ENCODE measurements at places on chromosomes 11 and 22.

DNA sequence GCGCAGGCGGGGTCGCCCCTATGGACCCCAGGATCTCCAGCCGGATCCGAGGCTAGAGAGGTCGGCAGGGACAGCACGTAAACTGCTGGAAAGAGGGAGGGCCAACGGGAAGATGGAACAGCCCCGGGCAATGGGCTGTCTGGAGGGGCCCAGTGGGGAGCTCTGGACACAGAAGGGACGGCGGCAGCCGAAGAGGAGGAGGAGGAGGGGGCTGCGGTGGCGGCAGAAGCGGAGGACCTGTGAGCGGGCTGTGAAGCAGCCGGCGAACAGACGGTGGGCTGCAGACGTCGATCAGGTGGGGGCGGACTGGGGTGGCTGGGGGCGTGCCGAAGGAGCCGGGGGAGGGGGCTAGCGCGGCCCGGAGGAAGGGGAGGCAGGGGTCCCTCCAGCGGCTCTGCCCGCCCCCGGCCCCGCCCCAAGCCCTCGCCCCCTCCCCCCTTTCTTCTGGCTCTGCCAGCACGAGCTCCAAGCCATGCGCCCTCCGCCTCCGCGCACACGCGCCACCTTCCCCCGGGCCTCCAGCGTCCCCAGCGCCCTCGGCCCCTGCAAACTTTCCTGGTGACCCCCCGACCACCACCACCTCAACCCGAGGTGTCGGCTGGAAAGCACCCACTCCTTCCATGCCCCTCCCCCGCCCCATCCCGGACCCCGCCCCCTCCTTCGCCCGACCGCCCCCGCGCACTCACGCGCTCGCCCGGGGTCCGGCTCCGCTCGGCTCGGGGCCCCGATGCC lies 432 bp downstream of the TNKS1BP1 start:
- DNase-seq = no peak

DNA sequence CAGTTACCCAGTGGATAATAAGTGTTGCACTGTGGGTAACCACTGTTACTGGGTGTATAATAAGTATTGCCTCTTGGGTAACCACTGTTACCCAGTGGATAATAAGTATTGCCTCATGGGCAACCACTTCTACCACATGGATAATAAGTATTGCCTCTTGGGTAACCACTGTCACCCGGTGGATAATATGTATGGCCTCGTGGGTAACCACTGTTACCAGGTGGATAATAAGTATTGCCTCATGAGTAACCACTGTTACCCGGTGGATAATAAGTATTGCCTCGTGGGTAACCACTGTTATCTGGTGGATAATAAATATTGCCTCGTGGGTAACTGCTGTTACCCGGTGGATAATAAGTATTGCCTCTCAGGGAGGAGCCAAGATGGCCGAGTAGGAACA lies 29.7 kb upstream of the NXPE4 start:
- DNase-seq = no peak

DNA sequence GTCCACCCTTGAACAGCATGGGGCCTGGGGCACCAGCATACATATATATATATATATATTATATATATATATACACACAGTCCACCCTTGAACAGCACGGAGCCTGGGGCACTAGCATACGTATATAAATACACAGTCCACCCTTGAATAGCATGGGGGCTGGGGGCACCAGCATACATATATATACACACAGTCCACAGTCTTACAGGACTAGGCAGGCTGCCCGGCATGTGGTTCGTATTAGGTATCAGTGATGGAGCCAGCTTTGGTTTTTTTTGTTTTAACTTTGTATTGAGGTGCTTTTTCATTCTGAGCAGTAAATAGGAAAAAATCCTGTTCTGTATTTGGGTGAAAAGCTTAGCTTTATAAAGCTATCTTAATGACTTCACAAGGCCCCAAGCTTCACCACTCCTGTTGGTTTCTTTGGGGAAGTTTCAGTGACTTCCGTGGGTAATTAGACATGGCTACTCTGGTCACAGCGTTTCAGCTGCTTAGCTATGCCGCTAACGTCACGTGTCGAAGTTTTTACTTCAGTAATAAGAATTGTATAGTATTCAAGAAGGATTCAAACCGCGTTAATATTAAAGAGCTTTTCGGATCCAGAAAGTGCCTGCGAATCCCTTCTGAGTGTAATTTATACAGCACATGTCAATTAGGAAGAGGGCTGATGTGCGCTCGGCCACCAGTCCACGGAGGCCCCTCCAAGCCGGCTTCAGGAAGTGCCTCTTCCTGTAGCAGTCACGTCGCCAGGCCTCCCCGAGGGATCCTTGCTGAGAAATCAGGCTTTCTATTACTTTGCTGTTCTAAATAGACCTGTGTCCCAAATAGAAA lies 179.7 kb downstream of the TBC1D22A start:
- DNase-seq = no peak

- DNase-seq = no peak
These were observed 8.8 kb downstream of the RIN1 start for GRCh38 chr11:66327171-66328030.

DNA sequence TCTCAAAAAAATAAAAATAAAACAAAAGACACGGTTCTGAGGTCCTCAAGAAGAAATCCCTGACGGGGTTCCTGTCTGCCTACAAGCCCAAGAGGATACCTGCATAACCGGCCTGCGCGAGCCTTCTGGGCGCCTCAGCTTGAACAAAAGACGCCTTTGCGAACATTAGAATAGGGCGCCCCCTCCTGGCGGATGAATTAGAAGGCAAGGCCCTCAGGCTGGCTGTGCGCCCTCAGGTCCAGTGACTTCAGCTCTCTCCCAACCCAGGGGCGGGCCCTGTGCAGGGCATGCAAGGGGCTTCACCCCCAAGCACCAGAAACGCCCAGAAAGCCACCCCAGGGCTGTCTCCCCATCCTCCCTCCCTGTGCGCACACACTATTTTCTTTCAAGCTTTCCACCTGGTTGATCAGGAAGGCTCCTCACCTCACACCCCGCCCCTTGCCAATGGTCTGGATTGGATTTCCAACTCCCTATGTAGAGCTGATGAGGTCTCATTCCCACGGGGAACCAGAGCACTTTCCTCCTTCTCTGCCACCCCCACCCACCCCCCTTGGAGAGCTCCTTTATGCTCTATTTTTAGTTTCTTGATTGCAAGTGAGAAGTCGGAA lies 273.3 kb downstream of the BUD13 start:
- no peak for DNase-seq

- DNase-seq = no peak
These were observed 673 bp upstream of the MYO7A start for GRCh38 chr11:77127235-77127911.

DNA sequence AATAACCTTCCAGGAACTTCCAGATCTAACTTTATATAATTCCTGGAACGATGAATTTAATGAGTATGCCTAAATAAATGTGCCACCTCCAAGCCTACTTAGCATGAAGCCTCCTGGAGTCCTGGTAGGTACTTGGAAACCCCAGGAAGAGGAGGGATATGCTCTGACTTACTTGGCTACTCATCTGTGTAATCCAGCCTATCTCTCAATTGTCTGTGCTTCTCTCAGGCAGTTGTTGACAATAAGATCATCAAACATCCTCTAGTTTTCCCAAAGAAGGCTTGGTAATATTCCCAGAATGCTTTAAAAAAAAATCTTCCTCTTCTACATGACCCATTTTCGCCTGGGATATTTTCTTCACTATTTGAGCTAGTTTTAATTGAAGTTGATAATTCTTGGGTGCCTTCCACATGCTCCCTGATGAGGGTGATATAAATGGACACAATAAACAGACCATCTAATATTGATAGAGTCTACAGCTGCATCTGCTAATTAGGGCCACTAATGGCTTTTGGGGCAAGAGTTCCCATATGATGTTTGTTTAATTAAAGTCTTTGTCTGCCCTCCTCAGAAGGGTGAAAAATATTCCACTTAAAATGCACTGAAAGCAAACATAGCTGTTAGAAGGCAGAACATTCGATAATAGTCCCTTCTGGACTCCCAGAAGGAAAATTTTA lies 75.5 kb upstream of the RAB38 start:
- DNase-seq = no peak

- DNase-seq = no peak
These were observed 17.0 kb upstream of the PANX1 start for GRCh38 chr11:94111660-94112059.

- no peak for DNase-seq
These were observed 10.5 kb downstream of the NRXN2 start for GRCh38 chr11:64712430-64713015.

- DNase-seq = no peak
These were observed 63.9 kb downstream of the PKNOX2 start for GRCh38 chr11:125228445-125228844.

DNA sequence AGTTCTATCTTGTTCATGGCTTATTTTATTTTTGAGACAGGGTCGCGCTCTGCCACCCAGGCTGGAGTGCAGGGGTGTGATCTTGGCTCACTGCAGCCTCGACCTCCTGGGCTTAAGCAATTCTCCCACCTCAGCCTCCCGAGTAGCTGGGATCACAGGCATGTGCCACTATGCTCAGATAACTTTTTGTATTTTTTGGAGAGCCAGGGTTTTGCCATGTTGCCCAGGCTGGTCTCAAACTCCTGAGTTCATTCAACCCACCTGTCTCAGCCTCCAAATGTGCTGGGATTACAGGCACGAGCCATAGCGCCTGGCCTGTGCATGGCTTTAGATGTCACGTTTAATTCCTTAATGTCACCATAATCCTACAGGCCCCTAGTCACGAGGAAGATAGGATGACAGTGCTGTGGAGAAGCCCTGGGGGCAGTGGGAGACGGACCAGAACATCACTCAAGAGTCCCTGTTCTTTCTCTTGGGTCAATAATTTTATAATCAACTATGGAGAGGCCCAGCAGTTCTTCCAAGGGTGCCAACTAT lies 99.5 kb downstream of the RDX start:
- no peak for DNase-seq

DNA sequence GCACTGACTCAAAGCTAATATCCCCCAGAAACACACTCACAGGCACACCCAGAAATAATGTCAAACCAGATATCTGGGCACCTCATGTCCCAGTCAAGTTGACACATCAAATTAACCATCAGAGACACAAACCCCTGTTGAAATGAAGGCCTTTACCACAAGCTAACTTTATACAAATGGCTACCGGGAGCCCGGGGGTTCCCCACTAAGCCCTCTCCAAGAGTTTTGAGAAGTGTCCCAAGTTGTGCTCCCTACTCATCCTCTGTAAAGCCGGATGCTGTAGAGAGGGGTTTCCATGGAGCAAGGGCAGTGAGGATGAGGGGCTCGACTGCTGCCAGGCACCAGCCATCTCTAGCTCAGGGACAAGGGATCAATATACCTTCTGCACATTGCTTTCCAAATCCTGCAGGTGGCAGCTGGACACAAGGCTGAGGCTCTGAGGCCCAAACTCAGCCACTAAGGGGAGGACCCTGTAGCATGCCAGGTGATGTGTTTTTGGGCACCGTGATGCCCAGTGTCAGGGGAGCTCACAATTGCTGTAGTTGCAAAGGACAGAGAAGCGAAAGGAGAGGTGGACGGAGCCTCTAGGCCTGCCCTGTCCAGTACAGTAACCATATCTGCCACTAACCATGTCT lies 145.7 kb downstream of the TTC17 start:
- DNase-seq = no peak

GRCh38 chr22:37492428-37493344 lies 6.5 kb upstream of the MFNG start:
- DNase-seq = no peak

DNA sequence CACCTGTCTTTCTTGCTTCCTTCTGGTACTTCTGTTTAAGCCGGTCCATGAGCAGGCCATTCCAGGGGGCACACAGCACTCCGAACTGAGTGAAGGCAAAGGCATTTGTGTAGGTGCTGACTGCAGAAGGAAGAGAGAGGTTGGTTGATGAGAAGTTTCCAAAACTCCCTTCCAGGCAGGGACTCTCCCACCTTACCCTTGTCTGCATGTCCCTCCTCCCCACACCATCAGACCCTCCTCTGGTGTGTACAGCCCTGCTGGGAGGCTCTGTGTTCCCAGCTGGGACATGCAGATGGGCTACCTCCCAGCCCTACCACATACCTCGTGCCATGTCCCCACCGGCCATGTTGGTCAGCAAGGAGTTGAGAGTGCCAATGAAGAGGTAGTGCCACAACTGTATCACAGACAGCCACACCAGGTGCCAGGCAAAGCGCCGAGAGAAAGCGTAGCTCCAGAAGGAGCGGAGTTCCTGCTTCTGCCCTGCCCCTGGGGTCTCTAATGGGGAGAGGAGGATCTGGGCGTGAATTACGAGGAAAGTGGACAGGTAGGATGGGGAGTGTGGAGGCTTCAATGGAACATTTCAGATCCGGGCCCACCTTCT lies 12.2 kb downstream of the SLC43A3 start:
- no peak for DNase-seq

DNA sequence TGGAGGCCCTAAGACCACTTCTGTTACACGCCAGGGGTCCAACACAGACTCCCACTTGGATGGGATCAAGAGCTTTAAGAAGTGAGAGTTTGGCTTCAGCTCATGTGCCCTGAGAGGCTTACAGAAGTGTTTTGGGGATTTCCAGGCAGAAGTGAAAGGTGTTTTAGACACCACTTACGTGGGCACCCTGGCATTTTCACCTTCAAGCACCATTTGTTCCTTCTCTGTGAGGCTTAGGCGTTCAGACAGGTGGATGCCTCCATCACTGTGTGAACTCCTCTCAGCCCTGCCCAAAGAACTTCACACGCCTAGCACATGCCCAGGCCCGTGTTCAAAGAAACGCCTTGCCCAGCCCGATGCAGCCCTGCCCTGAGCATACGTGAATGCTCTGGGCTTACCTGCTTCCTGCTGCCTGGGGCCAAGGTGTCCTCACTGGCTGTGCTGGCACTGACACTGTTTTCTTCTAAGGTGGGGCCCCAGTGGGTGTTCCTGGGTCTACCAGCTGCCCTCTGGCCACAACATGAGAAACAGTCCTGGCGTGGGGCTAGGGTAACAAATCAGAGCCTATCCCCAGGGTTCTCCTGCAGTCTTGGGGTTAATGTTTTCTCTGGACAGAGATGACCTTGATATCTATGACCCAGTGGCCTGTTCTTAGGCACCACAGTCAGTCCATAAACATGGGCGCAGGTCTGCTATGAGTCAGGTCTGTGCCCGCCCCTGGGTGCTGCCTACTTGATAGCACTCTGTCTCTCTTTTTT lies 34.0 kb downstream of the AMPD3 start:
- no peak for DNase-seq

DNA sequence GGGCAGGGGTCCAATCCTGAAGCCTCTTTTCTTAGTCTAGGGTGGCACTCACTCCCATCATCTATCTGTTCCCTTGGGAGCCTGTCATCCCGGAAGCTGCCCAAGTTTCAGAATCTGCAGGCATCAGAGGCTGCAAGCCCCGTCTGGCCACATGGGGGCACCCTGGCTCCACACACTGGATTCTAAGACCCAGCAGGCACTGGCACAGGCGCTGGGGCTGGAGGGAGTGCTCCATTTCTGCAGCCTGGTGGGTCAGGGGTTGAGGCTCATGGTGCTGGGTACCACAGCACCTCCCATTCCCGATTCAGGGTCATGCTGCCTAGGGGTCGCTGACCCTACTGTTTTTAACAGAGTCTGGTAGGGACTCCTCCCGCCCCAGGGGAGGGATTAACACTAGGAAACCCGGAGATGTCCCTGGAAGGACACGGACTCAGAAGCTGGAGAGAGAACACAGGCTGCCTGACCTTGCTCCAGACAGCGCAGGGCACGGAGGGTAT lies 243.9 kb upstream of the SYN3 start:
- no peak for DNase-seq
